PC-9 (cell line): ENCODE measurements at places on chromosomes 16 and 17.

GRCh38 chr17:80129006-80129565 lies 17.8 kb downstream of the EIF4A3 start:
- no peak for DNase-seq

DNA sequence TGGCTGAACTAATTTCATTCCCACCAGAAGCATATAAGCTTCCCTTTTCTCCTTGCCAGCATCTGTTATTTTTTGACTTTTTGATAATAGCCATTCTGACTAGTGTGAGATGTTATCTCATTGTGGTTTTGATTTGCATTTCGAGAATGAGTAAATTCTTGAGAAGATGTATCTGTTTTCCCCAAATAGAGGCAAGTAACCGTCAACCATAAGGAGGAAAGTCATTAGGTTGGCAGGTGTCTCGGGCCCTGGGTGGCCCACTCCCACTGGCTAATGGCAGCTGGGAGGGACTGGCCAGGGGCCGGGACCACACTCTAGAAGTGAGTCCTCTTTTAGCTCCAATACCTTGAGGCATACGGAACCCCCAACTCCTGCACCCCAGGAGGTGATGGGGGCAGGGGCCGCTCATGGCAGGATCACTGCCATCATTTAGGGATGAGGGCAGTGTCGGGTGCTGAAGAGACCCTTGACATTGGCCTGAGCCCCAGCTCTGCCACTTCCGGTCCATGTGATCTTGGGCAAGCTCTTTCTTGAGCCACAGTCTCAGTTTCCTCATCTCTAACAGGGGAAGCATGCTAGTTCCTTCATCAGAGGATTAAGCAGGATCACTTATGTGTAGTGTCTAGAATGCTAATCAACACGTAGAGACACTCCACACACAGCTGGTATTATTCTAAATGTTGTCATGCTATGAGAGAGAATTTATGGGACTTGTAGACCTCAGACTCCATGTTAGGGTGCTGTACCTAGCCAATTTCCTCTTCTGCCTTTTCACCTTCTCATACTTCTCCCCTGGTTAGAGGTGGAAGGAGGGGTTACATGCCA lies 44.3 kb downstream of the RGS9 start:
- no peak for DNase-seq

GRCh38 chr16:68344252-68344651 lies 33.4 kb downstream of the PRMT7 start:
- no peak for DNase-seq

- no peak for DNase-seq
These were observed 25.2 kb upstream of the HEATR6 start for GRCh38 chr17:60103957-60104356.

DNA sequence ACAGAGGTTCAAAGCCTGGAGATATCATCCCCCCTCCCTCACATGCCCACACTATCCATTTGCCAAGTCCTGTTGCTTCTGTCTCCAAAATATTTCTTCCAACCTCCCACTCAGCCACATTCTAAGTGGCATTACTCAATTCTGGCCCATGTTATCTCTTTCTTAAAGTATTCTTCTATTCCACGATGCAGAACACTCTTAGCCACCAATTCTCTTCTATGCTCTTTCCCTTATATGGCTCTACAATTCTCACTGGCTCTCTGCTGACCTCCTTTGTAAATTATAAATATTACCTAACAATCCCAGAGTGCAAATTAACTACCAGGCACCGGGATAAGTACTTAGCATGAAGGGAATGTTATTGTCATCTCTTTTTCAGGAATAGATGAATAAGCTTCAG lies 82.4 kb downstream of the KCNJ2 start:
- DNase-seq = no peak

DNA sequence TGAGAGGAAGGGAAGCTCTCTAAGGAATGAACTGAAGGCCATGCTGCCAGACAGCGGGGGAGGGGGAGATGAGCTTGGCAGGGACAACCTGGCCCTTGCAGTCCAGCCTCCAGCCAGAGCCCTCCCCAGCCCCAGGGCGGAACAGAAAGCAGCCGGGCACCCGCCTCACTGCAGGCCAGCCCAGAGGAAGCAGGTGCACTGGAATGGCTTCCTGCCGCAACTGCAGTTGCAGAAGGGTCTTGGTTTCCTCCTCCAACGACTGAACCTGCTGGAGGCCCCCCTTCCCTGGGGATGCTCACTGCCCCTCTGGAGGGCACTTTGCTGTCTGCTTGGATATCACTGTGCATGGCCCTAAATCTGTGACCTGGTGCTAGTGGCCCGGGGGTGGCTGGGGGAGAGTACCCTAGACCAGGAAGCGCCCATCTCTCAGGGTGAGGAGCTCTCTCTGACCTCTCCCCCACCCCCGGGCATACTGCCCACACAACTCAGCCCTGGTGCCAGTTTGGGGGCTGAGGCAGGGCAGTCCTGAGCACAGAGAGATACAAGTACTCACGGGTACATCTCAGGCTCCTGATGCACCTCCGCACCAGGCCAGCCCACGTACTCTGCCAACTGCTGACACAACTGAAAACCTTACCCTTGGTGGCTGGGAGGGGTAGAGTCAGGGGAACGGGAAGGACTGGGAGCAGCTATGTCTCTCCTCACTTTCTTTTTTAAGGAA lies 41.1 kb downstream of the MYO18A start:
- no peak for DNase-seq

GRCh38 chr16:73408716-73409115 lies 360.8 kb upstream of the ZFHX3 start:
- DNase-seq = no peak

DNA sequence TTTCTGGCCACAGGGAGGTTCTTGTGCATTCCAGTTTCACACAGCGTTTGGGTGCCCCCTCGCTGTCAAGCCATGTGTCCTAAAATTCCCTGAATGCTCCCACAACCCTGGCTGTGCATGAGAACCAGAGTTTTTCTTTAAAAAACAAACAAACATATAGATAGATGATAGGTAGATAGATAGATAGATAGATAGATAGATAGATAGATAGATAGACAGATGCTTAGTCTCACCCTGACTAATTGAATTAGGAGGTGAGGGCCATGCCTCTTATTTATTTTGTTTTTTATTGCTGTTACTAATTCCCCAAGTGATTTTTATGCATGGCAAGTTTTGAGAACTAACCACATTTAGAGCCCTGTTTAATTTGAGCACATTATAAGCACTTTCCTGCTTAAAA lies 32.2 kb downstream of the PRSS54 start:
- DNase-seq = no peak

- peak; percentile 71 for DNase-seq
These were observed at the start of gene MRPL12 for GRCh38 chr17:81702934-81703746. TSS of gene MRPL12 (plus strand) at chr17:81703367. CDS start at chr17:81703502, 135 bp downstream.

- no peak for DNase-seq
These were observed 98.8 kb upstream of the METRNL start for GRCh38 chr17:82980632-82981031.

DNA sequence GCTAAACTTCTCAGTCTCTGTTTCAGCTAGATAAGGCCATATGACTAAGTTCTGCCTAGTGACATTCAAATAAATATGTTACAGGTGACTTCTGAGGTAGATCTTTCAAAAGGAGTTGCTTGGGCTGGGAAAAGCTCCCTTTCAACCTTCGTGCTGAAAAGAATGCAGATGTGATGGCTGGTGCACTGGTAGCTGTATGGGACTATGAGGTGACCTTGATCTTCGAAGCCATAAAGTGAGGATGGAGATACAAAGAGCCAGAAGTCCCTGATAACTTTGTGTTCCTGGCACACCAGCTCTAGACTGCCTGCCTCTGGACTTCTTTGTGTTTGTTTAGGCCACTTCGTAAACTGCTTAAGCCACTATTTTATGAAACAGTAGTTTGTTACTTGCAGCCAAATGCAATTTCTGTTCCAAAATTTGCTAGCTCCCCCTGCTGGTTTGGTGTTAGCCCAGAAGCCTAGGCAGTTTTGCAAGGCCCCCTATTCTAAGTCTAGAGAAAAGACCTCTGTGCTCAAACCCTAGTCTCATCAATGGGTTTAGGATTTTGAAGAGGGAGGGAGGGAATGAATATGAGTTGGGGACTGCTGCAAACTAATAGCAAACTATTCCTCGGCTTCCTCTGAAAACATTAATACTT lies 23.3 kb upstream of the ERCC4 start:
- DNase-seq = no peak

DNA sequence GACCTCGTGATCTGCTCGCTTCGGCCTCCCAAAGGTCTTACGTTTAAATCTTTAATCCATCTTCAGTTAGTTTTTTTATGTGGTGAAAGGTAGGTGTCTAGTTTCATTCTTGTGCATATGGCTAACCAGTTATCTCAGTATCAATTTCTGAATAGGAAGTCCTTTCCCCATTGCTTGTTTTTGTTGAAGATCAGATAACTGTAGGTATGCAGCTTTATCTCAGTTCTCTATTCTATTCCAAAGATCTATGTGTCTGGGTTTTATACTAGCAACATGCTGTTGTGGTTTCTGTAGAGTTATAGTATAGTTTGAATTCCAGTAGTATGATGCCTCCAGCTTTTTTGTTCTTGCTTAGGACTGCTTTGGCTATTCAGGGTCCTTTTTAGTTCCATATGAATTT lies 65.2 kb downstream of the TNFRSF13B start:
- DNase-seq = peak; percentile 87

DNA sequence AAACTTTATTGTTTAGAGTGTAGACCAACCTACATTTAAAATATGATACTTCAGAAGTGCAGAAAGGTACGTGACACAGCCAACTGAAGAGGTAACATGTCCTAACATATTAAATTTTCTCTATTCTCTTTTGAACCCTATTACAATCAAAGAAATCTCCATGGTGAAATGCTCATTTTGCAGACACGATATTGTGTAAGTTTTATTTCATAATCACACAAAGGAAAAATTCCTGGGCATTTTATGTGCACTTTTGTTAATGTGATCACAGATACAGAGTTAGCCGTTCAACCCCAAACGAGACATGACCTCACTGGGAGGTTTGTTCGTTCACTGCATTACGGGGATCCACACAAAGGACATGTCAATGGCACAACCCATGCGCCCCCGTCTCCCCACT lies 21.8 kb downstream of the KCNJ16 start:
- DNase-seq = no peak

- no peak for DNase-seq
These were observed 17.8 kb downstream of the TSPOAP1 start for GRCh38 chr17:58310511-58311428.

DNA sequence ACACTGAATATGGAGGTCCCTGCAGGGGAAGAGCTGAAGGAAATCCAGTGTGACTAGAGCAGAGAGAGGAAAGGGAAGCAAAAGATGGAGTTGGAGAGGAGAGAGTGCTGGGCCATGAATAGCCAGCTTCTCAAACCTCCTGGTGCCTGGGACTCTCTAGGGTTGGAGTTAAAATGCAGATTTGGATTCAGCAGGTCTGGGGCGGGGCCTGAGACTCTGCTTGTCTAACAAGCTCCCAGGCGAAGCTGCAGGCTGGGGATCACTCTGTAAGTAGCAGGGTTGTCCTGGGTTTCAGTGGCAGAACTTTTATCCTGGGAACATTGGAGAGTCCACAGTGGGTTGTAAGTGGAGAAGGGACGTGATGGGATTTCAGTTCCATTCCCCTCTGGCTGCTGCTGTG lies 103.4 kb upstream of the PLCG2 start:
- no peak for DNase-seq

GRCh38 chr17:37605081-37605480 lies 4.1 kb downstream of the SYNRG start:
- no peak for DNase-seq

- DNase-seq = peak; percentile 52
These were observed 1.4 kb downstream of the APRT start for GRCh38 chr16:88810166-88810911.

DNA sequence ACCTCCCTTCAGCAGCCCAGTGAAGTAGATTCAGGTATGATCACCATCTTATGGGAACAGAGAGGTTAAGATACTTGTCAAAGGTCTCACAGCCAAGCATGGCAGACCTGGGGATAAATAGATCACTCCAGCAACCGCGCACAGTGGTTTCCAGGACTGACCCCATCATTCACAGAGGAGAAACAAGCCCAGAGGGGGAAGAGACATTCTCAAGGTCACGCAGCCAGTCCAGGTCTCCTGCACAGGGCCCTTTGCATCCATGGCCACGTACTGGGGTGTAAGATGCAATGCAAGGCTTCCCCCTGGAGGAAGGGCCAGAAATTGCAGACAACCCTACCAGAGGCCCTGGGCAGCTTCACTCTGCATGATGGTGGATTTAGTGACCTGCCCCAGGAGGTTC lies 19.9 kb downstream of the TLE7 start:
- peak; percentile 32 for DNase-seq

DNA sequence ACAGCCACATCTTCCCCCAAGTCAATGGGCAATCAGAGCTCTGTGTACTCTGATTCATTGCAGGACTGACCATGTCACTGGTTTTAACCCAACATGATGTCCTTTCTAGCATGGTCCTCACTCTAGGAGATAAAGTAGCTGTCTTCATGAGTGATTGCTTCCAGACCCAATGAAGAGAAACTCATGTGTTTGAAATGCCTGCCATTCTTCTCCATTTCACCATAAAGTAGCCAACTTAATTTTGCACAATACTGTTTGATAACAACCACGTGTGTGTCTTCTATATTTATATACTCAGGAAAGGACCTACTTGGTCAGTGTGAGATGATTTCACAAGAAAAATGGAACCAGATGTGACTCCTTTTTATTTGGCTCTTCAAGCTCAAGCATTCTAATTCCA lies 172.5 kb downstream of the AXIN2 start:
- no peak for DNase-seq

DNA sequence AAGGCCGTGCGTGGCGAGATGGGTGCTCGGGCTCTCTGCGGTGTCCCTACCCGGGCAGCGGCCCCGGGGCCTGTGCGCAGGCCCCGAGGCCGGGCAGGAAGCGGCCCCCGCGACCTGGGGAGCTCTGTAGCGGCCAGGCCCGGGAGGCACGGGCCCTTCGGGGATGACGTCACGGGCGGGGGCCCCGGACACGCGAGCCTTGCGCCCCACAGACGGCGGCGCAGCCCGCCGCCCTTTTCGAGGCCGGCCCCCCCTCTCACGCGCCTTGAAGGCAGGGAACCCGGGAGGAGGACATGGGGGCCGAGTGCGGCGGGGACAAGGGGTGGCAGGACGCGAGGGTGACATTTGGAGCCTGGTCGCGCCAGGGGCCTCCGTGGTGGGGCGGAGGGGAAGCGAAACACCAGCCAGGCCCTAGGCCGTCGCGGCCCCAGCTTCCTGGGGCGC lies 1.1 kb downstream of the RAI1 start:
- DNase-seq = peak; percentile 47

DNA sequence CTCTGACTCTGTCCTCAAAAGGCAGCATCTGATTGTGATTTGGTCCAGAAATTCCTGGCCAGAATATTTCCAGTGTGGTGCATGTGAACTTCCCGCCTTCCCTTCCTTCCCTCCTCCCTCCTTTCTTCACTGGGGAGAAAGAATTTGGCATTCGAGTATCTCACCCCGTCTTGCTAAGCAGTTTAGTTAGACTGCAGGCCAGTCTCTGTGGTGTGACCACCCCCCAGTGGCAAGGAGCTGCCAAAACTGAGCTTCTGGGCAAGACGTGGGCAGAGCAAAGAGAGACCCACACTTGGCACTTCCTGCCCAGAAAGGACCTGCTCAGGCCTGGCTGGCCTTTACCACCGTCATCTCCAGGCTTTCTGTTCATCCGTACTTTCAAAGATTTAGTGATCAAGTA lies 36.4 kb downstream of the SNX20 start:
- DNase-seq = peak; percentile 34

- DNase-seq = peak; percentile 59
These were observed 13.2 kb upstream of the RGS9 start for GRCh38 chr17:65123757-65124675.
